ENCODE measurements at places on chromosomes 3 and 15.
A peak's percentile ranks its signal among the peaks of the same experiment; 100 is the strongest.

DNA sequence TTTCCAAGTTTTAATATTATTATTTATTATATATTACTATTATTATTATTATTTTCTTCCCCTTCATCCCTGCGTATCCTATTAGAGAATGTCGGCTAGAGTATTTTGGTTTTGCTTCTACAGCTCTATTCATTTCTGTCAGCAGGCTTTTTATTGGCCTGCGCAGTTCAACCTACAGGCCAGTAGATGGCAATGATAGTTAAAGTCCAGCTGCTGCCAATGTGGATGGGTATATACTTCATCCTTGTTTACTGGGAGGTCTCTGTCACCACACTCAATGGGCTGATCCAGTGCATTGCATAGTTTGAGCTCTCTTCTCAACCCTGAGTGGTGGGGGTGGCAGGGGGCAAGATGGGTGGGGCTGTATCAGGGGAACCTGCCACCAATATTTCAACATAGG, 799.8 kb downstream of the NSUN3 start:
- no peak for DNase-seq

- DNase-seq = no peak
Observed at GRCh38 chr3:172065967-172066762, 26.8 kb downstream of the FNDC3B start.

DNA sequence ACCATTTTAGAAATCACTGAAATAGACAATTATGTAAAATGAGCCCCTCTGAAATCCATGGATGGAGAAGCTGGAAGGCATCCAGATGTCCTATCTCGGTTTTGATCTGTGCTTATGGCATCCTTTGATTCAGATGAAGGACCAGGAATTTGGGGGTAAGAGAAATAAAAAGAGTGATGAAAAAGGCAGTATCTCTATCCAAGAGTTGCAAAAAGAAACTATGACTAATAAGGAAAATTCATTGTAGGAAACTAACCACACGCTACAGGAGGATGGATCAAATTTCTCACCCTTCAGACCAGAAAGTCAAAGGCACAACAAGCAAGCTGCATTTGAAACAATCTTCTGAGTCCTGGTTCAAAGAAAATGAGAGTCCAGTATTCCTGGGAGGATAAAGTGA, 34.8 kb downstream of the SRGAP3 start:
- peak; percentile 29 for DNase-seq

DNA sequence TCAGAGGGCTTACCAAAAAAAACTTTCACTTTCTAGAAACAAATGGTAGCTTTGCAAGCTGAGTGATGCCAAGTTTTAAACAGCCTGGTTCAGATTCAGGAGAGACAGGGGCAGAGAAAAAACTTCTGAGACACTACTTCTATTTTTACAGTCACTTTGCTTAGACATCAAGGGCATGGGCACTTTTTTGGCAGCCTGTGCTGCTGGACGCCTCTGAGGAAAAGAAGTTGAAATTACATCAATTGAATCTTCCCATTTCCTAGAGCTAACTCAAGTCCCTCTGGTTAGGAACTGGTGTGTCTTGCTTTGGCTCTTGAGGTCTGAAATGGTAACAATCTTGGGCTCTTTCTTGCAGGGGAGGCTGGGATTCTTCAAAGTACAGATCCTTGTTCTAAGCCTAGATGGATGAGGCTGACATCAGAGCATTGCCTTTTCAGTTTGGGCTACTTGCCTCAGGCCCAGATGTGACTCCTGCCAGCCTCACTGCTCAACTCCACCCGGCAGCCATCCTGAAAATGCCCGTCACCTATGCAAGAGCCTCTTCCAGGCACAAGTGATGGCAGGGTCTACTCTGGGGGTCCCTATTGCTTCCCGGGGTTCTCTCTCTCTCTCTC, 357.5 kb downstream of the FOXP1 start:
- DNase-seq = no peak

- DNase-seq = no peak
Observed at GRCh38 chr3:113981803-113982202, 34.0 kb downstream of the ZDHHC23 start.

GRCh38 chr3:122215592-122216298, 32.3 kb downstream of the CASR start:
- no peak for DNase-seq

DNA sequence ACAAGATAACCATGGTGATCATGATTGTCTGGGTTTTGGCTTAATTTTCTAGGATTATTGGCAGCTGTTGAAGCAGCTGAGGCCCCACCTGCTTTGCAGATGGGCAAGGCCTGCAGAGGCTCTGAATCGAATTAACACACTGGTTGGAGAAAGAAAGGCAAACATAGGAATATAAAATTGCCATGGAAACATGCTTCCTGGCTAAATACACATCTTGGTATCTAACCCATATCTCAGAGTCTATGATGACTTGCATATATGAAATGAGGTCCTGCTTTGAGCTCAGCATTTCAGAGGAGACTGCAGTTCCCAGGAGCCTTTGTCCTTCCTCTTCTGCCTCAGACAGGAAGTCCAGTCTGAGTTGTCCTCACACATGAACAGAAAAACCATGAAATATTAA, 24.3 kb upstream of the SV2B start:
- DNase-seq = no peak

- no peak for DNase-seq
Observed at GRCh38 chr3:56887402-56888025, 85.8 kb upstream of the ARHGEF3 start.

- DNase-seq = peak; percentile 28
Observed at GRCh38 chr15:82999905-83000671, 11.4 kb downstream of the C15orf40 start.

- no peak for DNase-seq
Observed at GRCh38 chr3:195771646-195772300, 40.0 kb downstream of the MUC4 start.

- no peak for DNase-seq
Observed at GRCh38 chr15:97684249-97684648, 276.3 kb upstream of the ARRDC4 start.

- DNase-seq = no peak
Observed at GRCh38 chr3:146625186-146625775, 20.1 kb upstream of the PLSCR5 start.

DNA sequence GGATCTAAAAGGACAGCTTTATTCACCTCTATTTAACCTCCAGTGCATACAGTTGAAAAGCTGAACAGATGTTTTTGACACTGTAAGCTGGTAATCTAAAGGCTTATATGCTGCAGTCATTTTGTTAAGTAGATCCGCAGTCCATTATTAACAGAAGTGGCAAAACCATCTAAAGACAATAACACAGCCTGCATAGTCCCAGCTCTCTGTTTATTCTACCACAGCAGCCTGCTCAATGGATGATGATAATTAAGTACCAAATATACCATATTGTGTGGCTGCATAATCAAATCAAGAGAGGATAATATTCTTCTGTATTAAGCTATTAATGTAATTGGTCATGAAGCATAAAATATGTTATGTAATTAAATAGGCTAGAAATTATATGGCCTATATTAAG, 207.1 kb downstream of the MEIS2 start:
- DNase-seq = no peak

- no peak for DNase-seq
Observed at GRCh38 chr15:67564968-67565345, 22.5 kb downstream of the MAP2K5 start.

DNA sequence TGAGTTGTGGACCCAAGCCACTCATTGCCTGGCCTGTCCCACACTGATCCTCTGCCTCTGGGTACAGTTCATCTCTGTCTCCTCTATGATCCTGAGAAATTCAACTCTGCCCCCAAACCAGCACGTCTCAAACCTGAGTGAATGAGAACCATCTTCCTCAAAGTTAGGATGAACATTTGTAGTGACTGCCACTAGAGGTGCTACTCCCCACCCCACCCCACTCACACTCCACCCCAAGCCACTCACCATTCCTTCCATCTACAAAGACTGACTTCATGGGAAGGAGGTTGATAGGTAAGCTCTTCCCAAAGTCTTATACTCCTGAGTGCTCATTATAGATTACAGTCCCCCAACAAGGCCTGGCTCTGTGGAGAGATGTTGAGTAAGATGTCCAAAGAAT, 43.8 kb downstream of the NEK10 start:
- DNase-seq = no peak

DNA sequence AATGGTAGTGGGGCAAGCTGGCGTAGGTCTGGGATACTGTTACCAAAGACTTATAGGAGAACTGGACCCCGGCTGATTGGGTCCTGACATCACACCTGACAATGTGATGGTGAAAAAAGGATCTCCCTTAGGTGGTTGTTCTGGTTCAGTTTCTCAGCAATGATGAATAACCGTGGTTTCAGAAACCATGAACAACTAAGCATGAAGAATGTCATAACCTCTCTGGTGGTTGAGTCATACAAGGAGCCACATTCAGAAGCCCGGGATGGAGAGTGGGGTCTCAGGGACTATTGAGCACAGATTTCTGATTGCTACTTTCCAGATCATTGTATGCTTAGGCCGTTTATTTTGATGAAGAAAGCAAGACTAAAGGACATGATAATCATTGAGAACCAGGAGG, 17.4 kb downstream of the GPR160 start:
- DNase-seq = no peak

GRCh38 chr3:140188285-140188684, 253.3 kb downstream of the CLSTN2 start:
- no peak for DNase-seq

DNA sequence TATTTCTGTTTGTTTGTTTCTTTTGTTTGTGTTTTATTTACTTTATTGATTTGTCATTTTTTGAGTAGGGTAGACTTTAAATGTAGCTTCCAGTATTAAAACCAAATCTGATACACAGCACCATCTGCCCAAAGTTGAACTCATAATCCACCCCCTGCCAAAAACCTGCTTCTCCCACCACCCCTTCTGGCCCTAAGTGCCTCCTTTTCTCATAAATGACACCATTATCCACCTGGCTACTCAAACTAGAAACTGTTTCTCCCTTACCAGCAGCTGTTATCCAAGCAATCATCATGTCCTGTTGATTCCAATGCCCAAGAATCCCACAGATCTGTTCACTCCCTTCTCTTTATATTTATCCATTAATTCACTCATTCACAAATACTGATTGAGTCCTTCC, 21.8 kb upstream of the PTX3 start:
- DNase-seq = no peak

DNA sequence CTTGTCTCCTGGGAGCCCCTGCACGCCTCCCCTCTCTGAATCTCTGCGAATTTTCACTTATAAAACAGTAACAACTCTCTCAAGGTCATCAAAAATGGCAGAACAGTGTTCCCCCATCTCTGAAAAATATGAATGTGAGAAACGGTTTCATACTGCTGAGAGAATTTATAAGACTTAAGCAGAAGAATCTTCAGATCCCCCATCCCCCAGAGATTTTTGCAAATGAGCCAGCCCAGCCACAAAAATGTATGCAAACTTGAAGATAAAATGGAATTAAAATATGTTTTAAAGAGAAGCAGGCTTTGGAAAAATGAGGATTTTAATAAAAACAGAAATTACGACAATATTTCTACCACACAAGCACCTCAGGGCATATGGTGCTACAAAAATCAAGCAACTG, 173.0 kb downstream of the STT3B start:
- DNase-seq = no peak

DNA sequence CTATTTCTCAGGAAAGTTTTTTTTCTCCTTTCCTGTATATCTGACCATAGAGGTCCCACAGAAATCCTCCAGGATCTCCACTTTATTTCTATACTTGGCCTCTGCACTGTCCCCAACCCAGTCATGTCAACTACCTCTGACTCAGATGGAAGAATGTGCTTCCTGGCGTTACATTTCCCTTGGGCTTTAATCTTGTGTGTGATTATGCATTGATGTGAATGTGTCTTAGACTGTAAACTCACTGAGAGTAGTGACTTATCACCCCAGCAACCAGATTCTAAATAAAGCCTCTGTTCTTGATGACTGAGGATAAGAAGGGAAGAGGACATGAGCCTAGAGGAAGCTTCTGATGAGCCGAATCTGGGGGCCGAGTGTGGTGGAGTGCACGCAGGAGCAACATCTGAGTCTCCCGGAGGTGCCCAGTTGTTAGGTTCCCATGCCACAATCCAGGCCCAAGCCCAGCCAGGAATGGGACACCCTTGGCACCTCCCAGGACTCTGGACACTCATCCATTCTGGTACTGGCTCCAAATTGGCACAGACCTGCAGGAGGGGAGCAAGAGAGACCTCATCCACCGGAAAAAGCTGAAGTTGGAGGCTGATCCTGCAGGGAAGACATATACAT, 32.1 kb upstream of the HEG1 start:
- DNase-seq = peak; percentile 72

DNA sequence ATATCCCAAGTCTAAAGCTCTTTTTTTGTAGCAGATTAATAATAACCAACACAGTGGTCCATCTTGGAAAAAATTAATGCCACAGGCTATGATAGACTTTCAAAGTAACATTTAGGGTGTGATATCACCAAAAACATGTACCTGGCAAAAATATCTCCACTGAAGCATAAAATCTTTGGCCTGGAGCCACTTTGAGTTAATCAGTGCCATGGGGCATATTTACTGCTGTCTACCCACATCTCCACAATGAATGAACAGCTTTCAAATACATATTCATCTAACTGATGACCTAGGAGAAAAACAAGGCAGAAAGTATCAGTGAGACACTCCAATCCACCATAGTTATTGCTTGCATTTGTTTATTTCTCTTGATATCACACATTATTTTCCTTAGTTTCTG, 296.0 kb upstream of the MDFIC2 start:
- DNase-seq = no peak

GRCh38 chr15:22262613-22263020, 182.3 kb downstream of the OR4M2 start:
- DNase-seq = no peak

DNA sequence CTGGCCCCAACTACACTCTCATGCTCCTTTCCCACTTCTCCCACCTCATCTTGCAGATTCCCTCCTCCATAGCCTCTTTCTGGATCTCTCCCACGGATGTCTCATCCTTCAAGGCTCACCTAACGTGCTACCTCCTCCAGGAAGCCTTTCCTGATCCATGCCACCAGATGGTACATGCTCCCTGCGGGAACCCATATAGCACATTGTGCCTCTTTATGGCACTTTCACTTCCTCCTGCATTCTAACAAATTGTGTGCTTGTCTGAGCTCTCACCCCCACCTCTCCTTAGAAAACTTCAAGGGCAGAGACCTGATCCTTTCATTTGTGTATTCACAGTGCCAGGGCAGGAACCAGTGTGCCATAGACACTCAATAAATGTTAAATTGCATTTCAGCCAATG, 63.0 kb downstream of the HES1 start:
- DNase-seq = no peak

DNA sequence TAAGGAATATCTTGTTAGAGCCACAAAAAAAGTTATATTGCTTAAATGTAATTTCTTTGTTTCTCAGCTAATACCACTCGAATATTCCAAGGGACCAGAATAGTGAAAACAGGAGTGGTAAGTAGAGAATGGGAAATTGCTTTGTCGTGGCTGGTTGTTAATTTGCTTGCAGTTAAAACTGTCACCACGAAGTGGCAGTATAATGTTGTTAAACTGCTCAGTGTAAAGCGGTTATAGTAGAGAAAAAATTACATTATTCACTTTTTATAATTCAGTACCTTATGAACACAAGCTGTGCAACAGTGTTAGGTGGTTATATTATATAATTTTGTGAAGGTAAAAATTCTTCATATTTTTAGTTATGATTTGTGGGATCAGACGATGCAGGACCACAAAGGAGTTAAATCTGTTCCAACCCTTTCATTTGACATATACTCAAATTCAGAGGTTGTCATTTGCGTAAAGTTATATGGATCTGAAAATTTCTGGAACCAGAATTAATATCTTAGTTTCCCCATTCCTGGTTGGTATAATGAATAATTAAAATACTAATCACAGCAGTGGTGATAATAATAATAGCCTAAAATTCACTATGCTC, 171.8 kb downstream of the FEZF2 start:
- no peak for DNase-seq

Measured in GM04504 (cell line).